ENCODE measurements at places on chromosomes 1 and 21.

DNA sequence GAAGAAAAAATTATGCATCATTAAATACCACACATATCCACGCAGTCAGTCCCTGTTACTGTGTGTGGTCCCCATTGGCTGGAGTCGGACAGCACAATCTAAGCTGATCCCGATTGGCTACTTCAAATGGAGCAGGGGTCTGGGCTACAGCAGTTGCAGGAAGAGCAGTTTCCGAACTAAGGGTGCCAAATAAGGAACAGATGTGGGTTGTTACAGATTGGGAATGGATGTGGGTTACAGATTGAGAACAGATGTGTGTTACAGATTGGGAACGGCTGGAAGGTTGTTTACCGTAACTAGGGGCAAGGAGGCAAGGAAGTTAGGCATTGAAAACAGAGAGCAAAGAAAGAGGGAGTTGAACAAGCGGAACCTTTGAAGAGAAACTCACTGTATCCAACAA, 19.9 kb downstream of the OR2L13 start:
- DNase-seq = no peak

- DNase-seq = no peak
These were observed 169.7 kb downstream of the ATG4C start for GRCh38 chr1:62953633-62954032.

DNA sequence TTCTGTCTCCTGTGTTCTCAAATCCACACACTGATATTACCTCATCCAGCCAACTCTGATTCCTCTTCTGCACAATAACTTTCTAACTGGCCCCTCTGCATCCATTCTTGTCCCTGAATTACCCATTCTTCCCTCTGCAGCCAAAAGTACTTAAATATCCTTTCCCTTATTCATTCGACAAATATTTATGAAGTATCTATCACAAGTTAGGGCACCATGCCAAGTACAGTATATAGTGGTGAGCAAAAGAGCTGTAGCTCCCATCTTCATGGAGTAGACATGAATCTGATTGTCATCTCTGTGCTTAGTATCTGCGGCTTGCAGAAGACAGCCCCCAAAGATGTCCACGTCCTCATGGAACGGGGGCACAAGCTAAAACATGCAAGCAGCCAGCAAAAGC, 316.8 kb downstream of the SETD4 start:
- no peak for DNase-seq

DNA sequence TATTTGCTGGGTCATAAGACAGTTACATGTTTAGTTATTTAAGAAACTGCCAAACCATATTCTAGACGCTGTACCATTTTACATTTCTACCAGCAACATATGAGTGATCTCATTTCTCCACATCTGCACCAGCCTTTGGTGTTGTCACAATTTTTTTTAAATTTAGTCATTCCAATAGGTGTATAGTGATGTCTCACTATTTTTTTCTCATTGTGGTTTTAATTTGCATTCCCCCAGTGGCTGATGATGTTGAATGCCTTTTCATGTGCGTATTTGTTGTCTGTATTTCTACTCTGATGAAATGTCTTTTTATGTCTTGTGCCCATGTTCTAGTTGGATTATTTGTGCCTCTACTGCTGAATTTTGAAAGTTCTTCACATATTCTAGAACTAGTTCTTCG, 38.4 kb downstream of the NFASC start:
- no peak for DNase-seq

GRCh38 chr1:214076708-214077065, 88.9 kb downstream of the PROX1 start:
- DNase-seq = no peak

- no peak for DNase-seq
These were observed 97.9 kb upstream of the RGS1 start for GRCh38 chr1:192477630-192478029.

DNA sequence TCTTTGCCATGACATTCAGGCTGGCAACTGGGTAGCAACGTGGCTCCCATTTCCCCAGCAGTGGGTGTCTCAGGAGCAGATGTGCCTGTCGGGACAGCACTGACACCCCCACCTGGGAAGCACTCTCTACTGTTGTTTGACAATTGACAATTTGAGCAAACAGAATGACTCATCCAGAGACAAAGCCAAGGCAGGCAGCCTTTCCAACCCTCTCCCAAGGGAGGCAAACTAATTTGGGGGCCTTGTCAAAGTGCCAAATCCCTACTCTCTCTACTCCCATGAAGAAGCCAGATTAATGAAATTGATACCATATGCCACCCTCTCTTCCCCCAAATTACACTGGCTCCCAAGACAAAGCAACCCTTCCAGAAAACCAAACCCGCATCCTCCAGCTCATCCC, 65.6 kb downstream of the GRIK3 start:
- no peak for DNase-seq

GRCh38 chr1:67987046-67987799, 63.2 kb downstream of the DIRAS3 start:
- DNase-seq = no peak

DNA sequence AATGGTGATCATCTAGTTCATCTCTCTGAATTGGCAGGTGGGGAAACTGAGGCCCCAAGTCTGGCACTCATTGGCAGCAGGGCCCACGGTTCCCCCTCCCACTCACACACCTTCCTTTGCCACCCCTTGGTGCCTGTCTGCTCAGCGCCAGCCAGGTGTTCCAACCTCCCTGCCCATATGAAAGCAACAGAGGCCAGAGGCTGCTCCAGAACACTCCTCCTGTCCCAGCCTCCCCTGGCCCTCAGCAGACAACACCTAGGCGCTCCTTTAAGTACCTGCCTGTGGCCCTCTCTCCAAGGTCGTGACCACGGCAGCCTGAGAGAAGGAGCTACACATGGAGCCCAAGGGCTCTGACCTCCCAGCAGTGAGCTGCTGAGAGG, 362.3 kb upstream of the VAMP3 start:
- DNase-seq = no peak

- no peak for DNase-seq
These were observed 305.0 kb downstream of the ST6GALNAC3 start for GRCh38 chr1:76379506-76379905.

DNA sequence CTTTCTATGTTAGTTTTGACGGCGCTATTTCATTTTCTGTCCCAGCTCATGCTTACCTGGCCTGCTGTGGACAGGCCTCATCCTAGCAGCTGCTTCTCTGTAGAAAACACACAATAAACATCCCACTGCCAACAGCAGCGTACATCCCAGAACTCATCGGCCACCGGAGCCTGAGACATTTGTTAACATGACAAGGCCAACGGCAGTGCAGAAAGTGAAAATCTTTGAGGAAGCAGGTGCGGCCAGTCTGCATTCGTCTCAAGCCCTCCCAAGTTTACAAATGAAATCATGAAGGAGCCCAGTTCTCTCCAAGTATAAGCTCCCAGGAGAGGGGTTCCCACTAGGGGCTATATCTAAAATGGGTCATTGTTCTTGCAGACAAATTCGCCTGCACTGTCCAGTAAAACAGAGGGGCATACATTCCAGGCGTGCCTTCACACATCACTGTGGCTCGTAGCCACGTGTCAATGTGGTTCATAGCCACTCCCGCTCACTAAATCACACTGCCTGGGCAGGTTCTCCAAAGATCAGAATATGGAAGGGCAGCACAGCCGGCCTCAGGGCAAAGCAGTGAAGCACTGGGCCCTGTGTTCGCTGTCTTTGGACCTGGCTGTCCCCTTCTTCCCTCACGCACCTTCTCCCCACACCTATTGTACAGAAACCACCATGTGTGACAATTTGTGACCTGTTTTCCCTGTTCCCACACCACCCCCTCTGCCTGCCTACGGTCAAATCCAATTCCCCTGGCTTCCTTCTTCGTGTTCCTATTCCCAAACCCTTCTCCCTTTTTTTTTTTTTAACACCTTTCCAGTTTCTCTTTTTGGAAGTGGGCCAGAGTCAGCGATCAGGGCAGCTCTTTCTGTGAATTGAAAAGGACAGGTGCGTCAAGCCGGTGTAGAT, 27.0 kb upstream of the ABCG1 start:
- no peak for DNase-seq

DNA sequence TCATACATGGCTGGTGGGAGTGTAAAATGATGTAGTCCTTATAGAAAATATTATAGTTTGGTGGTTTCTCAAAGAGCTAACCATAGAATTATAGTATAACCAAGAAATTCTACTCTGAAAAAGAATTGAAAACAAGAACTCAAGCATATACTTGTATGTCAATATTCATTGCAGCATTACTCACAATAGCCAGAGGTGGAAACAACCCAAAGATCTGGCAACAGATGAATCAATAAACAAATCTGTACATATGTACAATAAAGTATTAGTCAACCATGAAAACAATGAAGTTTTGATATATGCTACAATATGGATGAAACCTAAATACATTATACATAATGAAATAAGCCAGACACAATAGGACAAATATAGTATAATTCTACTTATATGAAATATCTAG, 29.7 kb downstream of the XCL1 start:
- DNase-seq = no peak

- no peak for DNase-seq
These were observed 37.5 kb downstream of the IGSF21 start for GRCh38 chr1:18144916-18145647.

DNA sequence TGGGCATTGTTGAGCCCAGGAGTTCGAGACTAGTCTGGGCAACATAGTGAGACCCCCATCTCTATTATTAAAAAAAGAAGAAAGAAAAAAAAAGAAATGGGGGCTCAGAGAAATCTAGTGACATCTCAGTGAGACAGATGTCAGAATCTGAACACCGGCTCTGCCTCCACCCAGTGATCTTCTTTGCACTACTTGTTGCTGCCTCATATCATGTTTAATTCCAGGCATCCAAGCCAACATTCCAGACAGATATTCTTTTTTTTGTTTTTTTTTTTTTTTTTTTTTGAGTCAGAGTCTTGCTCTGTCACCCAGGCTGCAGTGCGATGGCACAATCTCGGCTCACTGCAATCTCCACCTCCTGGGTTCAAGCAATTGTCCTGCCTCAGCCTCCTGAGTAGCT, 5.0 kb upstream of the ARL8A start:
- no peak for DNase-seq

DNA sequence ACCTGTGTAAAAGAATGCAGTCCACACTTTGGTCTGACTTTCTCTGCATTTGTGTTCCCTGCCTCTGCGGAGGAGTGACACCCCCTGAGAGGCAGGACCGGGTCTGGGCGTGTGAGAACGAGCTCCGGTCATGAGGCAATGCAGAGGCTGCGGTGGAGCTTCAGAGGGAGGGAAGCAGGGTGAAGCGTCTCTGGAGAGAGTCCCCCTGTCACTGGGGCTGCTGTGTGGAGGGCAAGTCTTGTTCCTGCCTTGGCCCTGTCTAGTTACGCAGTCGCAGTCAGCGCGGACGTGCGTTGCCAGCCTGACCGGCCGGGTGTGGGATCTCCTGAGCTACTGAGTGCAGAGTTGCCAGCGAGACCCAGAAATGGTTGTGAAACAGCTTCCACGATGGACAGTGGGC, 48.5 kb downstream of the BACE2 start:
- DNase-seq = no peak

GRCh38 chr1:18748435-18748834, 111.0 kb downstream of the TAS1R2 start:
- DNase-seq = no peak

- no peak for DNase-seq
These were observed 32.1 kb upstream of the IGSF3 start for GRCh38 chr1:116699605-116700004.

DNA sequence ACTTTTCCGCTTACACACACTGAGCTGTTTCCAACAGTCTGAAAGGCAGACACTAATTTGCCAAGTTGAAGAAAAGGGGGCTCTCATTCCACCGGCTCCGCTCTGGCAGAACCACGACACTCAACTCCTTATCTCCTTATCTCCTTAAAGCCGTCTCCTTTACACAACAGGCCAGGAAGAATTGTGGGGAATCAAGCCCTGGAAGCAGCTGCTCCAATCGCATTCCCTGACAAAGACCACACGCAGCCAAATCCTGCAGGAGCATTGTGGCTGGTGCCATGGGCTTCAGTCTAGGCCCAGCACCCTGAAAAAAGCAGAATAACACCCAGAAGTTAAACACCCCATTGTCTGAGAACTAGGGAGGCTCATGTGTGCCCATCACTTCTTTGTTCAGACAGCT, 24.1 kb downstream of the SUSD4 start:
- no peak for DNase-seq

DNA sequence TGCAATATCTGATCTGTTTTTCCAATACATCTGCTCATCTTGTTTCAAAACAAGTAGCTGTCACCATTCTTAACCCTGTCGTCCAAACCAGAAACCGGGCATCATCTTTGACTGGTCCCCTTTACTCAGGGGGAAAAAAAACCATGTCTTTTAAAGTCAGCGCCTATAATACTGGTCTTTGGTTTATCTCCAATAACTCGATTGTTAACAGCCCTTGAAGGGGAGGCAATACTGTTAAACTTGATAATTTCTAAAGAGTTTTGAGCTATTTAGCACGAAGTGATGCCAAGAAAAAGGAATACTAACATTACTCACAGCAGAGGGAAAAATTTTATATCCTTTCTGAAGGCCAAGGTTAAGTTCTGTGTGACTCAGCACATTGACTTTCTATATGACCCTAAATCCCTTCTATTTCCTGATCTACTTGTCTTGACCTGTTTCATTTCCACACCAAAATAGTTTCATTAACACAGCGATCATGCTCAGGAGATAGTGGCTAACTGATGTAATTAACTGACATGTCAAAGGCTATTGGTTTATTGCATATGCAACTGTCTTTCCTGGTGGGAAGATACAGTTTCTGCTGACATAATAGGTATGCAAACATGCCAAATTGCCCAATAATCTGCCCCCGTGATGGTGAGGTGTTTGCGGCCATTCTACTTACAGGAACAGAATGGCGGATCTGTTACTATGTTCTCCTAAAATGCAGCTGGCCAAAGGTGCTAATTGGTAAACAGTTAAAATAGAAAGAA, 59.1 kb downstream of the NFIA start:
- DNase-seq = no peak

DNA sequence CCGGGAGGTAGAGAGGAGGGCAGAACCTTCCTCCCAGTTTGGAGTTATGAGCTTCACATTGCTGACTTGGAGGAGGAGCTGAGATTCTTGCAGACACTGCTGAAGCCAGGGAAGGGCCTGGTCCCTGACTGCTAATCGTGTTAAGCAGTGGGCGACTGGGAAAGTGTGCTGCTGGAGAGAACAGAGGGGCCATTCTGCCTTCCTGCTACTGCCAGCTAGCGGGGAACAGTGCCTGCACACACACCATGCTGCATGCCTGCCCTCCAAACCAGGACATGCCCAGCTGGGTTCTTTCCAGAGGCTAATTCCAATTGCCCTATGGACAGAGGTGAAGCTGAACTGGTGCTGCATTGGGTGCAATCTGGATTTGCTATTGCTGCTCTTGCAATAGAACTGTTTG, 281.4 kb downstream of the AJAP1 start:
- DNase-seq = no peak

DNA sequence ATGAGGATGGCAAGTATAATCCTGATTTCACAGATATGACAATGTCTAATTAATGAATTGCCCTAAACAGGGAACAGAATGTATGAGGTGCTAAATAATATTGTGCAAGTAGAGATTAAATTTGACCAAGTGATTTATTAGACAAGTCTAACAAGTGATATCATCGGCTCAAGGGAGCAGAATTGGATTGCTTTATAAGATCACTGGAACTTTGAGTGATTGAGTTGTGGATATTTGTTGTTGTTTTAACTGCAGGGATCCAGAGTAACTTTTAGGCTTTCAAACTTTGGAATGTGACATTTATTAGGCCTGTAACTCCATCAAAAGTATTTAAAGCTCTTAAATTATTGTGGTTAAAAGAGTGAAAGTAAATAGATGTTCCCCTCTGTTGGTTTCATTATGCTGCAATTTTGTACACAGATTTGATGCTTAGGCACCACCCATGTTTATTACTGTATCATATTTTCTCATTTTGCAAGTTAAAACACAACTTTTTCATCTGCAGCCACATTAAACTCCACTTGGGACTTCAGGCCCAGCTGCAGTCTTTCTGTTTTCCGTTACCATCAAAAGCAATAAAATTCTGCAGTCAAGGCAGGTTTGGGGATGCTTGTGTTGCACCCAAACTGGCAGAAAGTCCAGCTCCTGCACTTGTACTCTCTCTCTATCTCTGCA, 206.6 kb downstream of the HLX start:
- no peak for DNase-seq

Data from HCT116 (cell line).